NT2/D1 (cell line): ENCODE measurements at places on chromosomes 3 and 15.

DNA sequence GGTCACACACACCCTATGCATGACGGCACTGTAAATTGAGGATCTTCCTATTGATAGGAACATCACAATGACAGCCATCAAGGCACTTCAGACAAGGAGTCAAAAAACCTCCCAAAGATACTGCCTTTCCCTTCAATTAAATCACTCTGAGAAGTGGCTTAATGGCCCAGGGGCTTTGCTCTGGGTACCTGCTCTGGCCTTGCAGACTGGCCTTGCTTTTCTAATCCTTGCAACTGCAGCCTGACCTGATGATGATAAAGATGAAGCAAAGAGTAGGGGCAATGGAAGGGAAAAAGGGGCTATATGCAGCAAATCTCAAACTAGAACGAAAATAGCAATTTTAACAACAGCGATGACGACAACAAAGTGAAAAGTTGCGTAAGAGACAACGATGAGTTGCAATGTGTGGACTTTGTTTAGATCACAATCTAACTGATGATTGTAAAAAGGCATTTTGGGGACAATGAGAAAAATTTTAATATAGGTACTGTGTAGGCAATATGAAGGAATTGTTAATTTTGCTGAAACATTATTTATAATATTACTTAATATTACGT lies 14.6 kb downstream of the ADAMTS9 start:
- no peak for DNase-seq

DNA sequence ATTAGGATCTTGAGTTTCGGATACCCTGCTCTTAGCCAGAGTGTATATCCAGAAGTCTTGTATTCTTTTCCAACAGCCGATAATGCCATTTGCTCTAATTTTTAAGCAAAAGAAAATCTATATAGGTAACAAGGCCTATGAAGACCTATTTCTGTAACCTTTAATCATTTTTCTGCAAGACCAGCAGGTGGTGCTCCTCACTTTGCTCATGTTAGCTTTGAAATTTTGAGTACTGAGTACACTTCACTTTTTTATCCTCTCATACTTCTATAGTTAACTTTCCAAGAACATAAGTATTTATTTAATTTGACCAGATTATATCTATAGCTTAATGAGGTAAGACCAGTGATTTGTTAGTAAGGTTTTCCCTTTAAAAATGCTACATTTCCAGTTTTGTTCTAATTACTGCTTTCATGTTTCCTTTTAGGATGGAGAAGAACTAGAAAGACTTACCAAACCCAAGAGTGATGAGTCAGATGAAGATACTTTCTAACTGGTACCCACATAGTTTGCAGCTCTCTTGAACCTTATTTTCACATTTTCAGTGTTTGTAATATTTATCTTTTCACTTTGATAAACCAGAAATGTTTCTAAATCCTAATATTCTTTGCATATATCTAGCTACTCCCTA lies 20.5 kb downstream of the SLC35A5 start:
- DNase-seq: peak; percentile 39

DNA sequence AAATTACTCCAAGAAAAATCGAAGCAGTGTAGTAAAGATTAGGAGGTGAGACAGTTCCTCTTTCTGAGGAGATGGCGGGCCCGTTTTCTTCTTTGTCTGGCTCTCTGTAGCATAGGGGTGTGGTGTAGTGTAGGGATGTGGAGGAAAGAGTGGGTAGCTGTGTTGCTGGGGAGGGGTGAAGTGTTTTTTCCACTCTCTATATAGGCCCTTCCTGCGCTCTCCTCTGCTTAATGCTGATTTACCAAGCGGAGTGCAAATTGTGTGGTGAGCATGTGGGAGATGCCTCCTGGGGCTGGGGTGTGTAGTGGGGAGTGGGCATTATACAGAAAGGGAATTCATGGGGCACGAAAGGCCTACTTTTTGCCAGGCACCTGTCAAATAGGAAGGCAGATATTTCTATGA lies 94.9 kb downstream of the ST6GAL1 start:
- DNase-seq: no peak

DNA sequence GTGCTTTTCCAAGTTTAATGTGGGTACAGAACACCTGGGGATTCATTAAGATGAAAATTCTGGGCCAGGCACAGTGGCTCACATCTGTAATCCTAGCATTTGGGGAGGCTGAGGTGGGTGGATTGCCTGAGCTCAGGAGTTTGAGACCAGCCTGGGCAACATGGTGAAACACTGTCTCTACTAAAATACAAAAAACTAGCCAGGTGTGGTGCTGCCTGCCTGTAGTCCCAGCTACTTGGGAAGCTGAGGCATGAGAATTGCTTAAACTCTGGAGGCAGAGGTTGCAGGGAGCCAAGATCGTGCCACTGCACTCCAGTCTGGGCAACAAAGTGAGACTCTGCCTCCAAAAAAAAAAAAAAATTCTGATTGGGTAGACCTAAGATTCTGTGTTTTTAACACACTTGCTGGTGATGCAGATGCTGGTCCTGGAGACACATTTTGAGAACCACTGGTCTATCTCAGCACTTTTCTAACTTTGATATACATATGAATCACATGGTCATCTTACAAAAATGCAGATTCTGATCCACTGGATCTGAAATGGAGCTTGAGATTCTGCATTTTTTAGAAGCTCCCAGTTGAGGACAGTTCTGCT lies 223.8 kb upstream of the SATB1 start:
- DNase-seq: no peak

DNA sequence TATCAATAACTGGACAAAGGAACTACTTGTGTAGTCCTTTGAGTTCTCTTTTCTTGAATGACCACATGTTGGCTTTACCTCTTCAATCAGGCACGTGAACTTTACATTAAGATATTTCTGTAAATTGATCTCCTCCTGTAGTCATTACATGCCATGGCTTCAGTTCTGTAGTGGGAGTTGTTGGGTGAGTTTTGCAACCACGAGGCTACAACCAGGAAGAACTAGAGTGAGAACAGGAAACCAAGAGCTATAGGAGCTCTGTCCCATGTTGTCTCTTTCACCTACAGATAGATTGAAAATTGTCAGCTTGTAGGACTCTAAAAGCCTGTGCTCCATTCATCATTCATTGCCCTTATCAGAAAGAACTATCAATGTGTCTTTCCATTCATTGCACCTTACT lies 2.0 kb downstream of the RSRC1 start:
- DNase-seq: no peak

GRCh38 chr3:39434574-39434973 lies 28.1 kb downstream of the RPSA start:
- no peak for DNase-seq

DNA sequence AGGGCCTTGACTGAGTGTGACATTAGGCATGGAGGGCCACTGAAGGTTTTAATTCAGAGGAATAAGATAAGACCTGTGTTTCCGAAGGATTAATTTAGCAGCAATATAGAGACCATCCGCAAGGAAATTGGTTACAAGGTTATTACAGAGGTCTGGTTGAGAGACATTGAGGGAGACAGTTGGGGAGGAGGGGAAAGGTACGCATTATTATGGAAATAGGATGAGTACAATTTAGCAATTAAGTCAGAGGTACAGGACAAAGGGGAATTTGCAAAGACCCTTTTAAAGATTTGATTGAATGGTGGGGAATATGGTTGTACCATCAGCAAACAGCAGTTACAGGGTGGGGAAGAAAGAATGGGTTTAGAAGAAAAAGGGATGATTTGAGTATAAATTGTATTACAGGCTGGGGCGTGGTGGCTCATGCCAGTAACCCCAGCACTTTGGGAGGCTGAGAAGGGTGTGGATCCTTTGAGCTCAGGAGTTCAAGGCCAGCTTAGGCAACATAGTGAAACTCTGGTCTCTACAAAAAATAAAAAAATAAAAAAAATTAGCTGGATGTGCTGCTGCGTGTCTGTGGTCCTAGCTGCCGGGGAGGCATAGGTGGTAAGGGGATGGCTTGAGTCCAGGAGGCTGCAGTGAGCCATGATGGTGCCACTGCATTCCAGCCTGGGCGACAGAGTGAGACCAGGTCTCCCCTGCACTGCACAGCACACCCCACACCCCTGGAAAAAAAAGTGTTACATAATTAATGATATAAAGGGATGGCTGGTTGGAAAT lies 11.3 kb downstream of the ARL8B start:
- DNase-seq: peak; percentile 22

DNA sequence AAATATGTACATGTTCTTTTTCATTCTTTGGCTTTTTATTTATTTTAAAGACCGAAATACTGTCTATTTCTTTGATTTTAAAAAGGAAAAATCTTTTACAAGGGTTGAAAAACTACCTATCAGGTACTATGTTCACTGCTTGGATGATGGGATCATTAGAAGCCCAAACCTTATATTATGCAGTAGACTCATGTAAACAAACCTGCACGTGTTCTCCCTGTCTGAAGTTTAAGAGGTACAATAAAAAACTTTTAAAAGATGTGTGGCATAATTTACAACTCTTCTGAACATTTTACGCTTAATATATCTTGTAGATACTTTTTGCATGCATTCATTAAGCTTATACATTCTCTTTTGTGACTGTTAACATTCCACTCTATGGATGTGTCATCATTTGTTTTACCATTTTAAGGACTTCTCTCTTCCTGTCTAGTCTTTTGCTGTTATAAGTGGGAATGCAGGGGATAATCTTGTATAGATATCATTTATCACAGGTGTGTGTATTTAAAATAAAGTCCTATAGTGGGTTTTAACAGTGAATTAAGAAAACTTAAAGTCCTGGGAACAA lies 6.2 kb downstream of the MGA start:
- no peak for DNase-seq

- DNase-seq: no peak
Measured at GRCh38 chr15:80458580-80458979, 54.4 kb downstream of the ARNT2 start.

DNA sequence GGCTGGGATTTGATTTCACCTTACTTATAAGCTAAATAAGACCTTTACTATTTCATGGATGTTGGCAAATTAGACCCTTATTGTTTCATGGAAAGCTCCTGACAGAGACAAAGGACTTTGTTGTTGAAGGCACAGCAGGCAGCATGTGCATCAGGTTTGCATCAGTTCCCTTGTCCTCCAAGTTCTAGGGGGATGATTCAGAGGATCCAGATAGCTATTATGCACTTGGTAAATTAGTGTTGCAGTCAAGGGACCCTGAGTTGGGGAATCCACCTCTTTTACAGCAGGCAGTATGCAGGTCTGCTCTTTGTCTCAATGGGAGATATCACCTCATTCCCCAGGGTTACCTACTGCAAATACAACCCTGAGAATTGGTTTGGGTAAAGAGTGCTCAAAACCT lies 131.4 kb upstream of the IGSF10 start:
- peak; percentile 40 for DNase-seq

DNA sequence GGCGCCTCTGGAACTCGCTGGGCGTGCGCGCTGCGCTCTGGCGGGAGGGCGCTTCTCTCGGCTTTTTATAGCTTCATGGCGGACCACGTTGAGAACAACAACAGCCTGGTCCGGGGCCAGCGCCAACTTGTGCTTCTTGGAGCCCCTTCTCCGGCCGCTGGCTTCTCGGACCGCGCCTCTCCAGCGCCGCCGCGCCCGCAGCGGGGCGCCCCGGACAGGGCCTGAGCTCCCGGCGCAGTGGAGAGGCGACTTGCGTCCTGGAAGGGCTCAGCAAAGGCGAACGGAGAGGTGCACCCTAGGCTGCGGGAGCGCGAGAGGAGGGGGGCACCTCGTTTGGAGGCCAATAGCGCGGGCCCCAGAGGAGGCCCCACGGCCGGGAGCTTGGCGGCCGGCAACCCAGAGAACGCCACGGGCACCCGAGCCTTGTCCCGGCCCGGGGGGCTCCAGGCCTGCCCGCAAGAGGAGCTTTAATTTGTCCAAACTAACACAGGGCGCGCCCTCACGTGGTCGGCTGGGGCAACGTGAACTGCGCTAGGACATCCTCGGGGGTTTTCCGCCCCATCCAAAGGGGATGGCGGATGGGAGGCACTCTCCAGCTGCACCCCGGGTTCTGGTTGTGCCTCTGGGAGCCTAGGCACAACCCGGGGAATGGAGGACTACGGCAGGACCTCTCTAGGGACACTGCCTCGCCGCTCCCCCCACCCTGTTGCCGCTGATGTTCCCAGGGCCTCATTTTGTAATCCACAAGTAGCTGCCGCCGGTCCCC lies 37.8 kb downstream of the HMCES start:
- DNase-seq: peak; percentile 62

DNA sequence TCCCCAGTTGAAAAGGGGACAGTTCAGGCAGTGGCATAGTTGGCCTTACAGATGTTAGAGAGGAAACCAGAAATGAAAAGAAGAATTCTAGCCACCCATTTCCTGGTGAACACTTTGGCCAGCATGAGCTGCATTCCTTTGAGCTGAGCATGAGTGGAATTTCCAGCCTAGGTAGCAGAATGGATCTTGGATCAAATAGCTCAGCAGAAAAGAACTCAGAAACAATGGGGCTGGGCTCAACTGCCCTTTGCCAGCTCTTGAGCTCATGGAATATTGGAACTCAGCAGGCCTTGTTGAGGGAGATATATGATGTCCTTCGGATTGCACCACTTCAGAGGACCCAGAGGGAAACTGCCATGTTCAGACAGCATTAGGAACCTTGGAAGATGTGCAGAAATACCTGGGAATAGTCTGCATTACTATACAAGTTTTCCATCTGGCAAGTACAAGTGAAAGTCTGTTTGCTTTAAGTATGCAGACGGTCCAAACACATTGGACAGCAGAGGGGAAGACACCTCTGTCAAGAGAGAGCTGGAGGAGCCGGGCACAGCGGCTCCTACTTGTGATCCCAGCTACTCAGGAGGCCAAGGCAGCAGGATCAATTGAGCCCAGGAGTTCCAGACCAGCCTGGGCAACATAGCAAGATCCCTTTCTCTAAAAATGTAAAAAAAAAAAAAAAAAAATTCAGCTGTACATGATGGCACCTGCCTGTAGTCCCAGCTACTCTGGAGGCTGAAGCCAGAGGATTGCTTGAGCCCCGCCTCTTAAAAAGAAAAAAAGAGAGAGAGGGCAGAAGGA lies 3.1 kb upstream of the CDV3 start:
- DNase-seq: no peak

DNA sequence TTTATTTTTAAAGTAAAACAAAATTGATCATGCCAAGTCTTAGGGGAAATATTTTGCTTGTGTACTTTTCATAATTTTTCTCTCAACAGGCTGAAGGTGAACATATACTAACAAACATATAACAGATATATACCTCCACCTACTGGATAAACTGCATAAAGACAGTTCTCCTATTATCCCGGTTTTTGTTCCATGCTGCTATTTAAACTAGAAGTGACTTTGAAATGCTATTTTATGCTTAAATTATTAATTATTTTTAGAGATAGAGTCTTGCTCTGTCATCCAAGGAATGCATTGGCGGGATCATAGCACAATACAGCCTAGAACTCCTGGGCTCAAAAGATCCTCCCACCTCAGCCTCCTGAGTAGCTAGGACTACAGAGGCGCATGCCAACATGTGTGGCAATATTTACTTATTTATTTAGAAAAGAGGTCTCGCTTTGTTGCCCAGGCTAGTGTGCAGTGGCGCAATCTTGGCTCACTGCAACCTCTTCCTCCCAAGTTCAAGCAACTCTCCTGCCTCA lies 49.8 kb downstream of the ST3GAL6 start:
- no peak for DNase-seq

GRCh38 chr3:160200353-160200752 lies 24.9 kb upstream of the C3orf80 start:
- no peak for DNase-seq

DNA sequence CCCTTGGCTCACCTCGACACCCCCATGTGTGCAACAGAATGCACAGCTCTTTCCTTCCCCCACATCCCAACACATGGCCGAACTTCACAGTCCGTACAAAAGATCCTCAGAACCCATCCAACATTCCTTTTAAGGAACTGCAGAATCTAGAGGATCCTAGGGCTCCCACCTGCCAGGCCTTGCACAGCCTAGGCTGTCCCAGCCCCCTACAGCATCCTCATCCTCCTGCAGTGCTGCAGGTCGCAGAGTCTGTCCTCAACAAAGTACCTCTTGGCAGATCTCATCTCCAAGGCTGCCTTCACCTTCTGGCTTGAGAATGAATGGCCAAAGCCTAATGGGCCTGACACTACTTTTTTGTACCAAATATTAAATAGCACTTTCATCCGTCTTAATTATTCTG lies 19.8 kb downstream of the PRR23E start:
- DNase-seq: no peak
